ENCODE measurements at places on chromosomes 7 and 10.
A peak's percentile ranks its signal among the peaks of the same experiment; 100 is the strongest.

DNA sequence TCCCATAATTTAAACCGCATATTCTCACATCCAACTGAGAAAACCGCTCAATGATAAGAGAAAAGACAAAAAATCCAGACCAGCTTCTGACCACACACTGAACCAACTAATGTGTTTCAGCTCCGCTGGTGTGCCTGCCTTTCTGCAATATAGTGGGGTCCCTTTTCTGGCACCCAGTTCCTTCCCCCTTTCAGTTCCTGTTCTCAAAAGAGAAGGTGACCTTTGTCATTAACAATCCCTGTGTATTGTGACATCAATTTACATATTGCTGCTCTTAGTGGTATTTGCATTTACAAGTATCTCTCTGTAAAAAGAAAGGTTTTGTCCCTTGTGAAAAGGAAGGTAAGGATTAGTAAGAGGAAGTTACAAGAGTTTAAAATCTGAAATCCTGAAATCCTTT is 1.4 kb downstream of the PPP1R17 start:
- DNase-seq = no peak

- no peak for DNase-seq
These were observed 120.0 kb downstream of the MKX start for GRCh38 chr10:27625452-27626211.

DNA sequence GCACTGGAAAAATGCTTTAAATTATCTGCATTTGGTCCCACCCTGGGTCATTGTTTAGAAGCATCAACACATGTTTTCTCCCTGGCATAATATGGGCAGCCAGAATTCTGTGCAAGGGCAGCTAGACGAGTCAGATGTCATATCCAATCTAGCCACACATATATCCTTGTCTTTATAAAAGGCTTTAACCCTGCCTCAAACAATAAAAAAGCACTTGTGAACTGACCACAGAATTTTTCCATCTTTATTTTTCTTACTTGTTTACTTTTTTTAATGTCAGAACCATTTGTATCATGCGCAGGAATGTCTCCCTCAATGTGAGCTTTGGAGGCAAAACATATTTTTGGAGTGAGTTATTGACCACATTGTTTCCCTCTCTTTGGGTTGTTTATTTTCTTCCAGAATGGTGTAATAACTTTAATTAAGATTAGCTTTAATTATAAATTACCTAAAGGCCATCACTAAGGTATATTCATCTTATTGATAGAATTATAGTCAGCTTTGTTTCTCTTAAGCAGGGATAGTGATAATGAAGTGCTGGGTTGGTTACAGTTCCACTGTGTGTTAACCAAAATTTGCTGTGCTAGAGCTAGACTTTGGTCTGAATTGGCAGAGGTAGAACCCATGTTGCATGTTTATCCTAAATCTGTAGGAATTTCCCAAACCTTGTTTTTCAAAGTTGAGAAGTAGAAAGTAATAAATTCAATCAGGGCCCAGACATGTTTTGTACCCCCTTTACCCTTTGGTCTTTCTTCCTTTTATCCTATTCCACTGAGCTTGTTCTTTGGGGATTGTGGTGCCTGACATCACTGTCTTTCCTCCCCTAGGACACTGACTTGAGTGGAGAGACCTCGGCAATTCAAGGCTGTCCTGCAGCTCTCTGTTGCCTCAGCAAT is 1078.4 kb downstream of the KCNMA1 start:
- DNase-seq = no peak

- DNase-seq = no peak
These were observed 294.5 kb upstream of the NFE2L3 start for GRCh38 chr7:25857376-25858067.

GRCh38 chr10:128158021-128158795 is 32.0 kb upstream of the MKI67 start:
- DNase-seq = no peak

DNA sequence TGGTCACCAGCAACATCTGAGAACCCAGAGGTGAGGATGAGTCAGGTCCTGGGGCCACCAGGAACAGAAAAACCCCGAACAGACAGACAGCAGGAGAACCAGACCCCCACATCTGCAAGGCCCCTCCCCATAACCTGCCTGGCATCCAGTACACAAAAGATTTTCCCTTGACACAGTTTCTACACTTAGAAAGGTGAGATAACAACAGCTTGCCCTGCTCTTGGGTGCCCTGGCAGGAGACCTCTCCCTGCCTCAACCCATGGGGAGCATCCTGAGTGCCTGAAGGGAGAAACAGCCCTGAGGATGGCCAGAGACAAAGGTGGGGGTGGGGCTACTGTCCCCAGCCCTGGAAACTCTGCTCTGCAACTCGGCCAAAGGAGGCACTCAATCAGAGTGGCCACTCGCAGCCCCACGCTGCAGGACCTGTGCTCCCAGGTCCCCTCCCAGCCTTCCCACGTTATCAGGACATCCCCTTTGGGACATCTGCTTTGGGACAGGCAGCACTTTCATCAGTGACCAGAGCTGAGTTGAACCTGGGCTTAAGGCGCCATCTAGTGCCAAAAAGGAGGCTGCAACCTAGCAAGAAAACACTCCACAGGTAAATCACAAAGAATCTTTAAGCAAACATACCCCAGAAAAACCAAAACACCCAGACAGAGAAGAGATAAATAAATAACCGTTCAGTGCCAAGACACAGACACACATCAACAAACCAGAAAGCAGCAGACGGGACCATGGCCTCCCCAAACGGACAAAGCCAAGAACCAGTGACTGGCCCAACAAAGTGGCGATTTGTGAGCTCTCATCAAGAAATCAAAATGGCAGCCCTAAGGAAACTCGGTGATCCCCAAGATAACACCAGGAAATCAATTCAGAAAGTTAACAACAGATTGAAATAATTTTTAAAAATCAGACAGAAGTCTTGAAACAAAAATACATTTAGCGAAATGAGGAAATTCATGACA is 233.7 kb downstream of the PTPRN2 start:
- DNase-seq = no peak

DNA sequence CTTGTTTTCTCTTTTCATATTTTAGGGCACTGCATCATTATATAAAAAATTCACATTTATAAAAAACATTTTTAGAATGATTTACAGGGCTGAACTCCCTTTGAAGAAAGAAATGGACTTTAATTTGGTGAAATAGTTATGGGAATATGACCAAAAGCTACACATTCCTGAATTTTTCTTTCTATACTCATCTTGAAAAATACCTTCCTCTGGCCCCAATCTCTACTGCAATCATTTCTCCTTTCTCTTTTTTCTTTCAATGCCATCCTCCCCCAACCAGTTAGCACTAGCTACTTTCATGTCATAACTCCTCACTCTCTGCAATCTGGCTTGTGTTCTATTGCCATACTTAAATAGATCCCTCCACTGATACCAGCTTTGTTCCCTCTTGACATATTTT is 6.2 kb downstream of the WNT8B start:
- DNase-seq = no peak

DNA sequence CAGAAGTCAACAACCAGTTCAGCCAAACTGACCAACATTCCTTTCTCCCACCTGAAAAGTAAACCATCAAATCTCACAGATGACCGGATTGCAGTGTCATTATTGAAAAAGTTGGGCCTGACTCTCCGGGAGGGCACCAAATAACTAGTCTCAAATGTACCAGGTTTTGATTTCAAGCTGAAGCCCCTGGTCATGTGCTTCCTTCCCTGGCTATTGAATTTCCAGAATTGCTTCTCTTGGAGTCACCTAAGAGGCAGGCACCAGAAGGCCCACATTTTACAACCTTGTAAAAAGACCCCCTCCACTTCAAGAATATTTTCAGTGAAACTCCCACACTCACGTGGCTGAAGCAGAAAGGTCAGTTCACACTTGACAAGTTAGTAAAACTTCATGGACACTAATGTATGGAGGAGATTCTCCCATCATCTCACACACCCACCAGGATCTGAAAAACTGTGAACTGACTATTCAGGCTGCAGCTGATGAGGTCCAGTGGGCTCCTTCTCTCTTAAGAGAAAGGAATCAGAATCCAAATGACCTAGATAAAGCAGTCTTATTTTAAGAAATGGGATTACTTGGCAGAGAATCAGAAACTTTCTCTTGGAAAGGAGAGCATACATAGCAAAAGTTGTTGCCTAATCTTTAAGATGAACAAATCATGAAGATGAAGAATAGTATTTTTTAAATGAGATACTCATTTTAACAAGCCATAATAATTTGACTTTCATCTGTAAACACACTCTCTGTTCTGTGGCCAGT is 53.6 kb downstream of the DLD start:
- DNase-seq = no peak

- no peak for DNase-seq
These were observed 56.5 kb downstream of the KIAA1549 start for GRCh38 chr7:138924501-138925225.

DNA sequence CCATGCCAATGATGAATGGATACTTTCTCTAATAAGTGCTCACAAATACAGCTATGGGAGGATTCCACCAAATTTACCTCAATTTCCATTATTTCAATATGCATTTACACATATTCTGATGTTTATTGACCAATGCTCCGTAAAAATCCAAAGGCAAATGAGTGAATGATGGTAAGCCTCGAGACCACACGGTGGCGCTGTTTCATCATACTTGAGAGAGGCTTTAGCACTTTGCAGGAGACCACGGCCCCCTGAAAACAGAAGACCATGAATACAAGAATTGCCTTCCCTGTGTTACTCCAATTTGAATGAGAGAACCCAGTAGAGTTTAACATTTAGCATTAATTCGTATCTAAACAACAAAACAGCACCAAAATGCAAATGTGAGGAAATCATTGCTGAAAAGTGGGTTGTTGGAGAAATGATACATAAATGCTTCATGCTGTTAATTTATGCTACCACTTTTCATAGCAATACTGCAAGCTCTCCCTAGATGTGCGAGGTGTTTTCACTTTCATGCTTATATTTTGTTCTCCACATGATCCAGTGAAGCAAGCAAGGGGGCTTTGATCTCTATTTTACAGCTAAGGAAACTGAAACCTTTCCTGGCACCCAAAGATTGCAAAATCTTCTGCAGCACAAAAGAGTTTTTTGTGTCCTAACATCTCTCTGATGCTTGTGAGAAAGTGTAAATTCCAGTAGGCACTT is 35.4 kb downstream of the TRIL start:
- DNase-seq = peak; percentile 43

GRCh38 chr7:148537435-148537834 is 53.1 kb upstream of the C7orf33 start:
- DNase-seq = no peak

GRCh38 chr10:91345716-91346115 is 64.4 kb upstream of the HECTD2 start:
- DNase-seq = no peak

GRCh38 chr7:4798706-4799235 is 23.3 kb downstream of the AP5Z1 start:
- no peak for DNase-seq

- DNase-seq = no peak
These were observed 75.9 kb upstream of the NEUROD6 start for GRCh38 chr7:31416381-31416870.

DNA sequence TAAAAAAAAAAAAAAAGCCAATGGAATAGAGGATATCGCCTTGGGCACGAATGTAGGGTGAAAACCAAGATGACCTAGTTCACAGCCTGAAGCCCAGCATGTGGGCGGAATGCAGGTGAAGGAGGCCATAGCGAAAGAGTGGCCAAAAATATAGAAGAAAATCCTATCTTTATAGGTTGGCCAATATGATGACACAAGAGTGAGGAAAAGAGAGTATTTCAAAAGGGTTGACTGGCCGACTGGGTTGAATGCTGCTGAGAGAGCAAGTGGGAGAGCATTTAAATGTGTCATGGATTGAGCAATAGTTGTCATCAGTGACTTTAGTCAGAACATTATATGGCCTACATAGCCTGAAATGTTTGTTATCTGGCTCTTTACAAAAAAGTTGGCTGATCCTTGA is 17.2 kb upstream of the GLI3 start:
- no peak for DNase-seq

DNA sequence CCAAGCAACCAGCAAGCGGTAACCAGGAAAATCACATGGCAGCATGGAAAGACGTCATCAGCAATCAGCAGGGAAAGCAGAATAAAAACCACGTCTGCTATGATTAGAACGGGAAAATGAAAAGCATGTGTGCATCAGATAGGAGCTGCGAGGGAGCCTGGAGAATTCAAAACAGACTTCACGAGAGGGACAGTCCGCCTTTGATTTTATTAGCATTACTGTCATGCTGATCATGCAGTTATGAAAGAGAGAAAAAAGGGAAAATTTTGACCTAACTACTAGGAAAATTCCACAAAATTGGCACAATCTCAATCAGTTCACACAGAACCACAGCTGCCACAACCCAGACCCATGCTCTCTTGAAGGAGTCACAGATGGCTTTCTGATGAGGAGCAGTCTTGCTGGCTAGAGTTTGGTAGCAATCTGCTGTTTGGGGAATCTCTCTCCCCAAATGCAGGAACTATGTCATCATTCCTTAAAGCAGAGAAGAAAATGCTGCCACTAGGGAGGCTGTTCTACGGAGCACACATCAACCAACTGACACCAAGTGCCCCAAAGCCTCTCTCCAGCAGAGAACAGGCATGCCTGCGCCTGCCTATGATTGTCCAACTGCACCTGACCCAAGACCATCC is 295.9 kb downstream of the TNS3 start:
- DNase-seq = no peak

DNA sequence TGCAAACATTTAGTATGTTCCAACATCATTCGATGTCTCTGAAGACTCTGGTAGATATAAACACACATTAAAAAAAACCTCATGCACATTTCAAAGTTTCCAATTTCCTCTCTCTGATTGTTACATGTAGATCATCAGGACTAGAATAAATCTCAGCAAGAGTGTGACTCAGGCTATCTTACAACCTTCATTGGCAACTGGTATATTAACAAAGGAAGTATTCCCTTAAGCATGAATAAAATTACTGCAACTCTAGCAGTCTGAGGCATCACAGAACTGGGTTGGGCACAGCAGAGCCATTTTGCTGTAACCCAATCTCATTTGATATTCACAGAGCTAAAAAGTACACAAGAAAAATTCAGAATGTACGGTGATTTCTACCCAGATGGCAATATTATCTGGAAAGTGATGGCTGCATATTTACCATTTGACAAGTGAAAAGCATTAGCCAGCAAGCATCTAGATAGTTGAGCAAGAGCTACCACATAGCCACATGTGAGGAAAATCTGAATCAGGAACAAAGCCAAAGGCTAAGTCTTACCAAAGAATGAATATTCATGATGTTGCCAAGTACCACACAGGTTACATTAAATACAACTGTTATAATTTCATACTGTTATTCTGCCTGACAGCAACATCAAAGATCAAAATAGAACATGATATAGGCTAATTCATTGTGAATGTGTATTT is 232.2 kb downstream of the CRPPA start:
- DNase-seq = no peak

GRCh38 chr10:95664543-95664942 is 8.0 kb upstream of the ALDH18A1 start:
- no peak for DNase-seq

GRCh38 chr10:132742837-132743194 is 43.1 kb downstream of the NKX6-2 start:
- DNase-seq = no peak

DNA sequence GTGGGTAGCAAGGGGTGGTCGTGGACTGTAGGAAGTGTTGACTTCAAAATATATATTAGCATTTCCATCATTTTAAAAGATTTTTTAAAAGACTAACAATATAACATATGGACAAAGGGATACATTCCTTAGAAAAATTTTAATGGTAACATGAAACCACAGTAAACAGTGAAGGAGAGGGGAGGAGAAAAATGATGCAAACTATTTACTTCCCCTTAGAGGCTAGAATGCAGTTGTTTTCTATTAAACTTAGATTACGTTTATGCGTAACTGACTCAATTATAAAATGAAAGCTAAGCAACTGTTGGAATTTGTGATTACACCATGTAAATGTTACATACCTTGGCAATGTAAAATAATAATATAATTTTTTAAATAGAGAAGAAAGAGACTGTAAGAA is 41.3 kb downstream of the CALD1 start:
- no peak for DNase-seq

- no peak for DNase-seq
These were observed 169.5 kb downstream of the TMEM26 start for GRCh38 chr10:61283481-61284221.

All from AG04450 (cell line).